ENCODE measurements at places on chromosomes 6 and 20.

DNA sequence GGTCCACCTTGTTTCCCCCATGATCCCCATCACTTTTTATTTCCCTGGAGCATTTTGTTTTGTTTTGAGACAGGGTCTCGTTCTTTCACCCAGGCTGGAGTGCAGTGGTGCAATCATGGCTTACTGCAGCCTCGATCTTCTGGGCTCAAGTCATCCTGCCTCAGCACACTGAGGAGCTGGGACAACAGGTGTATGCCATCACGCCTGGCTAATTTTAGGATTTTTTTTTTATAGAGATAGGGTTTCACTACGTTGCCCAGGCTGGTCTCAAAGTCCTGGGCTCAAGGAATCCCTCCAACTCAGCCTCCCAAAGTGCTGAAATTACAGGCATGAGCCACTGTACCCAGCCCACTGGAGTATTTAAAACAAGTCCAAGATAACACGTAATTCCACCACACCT lies 179.9 kb downstream of the PREX1 start:
- DNase-seq: no peak

DNA sequence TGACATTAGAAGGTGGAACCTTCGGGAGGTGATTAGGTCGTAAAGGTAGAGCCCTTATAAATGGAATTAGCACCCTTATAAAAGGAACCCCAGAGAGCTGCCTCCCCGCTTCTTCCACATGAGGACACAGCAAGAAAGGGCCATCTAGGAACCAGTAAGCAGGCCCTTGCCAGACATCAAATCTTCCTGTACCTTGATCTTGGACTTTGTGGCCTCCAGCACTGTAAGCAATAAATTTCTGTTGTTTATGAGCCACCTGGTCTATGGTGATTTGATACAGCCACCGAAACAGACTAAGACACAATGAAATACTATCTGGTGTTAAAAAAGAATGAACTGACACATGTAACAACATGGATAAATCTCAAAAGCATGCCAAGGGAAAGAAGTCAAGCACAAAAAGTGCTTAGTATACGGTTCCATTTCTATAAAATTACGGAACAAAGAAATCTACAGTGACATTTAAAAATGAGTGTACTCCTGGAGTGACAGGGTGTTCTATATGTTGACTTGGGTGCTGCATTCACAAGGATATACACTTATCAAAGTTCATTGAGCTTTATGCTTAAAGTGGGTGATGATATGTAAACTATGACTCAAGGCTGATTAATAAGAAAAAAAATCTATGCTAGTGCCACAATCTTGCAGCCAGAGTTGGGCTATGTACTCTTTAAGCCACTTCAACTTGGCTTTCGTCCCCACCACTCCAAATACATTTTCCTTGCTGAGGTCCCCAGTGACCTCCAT lies 18.4 kb downstream of the SERPINB1 start:
- no peak for DNase-seq

GRCh38 chr20:32888636-32889035 lies 29.9 kb downstream of the EFCAB8 start:
- DNase-seq: no peak

DNA sequence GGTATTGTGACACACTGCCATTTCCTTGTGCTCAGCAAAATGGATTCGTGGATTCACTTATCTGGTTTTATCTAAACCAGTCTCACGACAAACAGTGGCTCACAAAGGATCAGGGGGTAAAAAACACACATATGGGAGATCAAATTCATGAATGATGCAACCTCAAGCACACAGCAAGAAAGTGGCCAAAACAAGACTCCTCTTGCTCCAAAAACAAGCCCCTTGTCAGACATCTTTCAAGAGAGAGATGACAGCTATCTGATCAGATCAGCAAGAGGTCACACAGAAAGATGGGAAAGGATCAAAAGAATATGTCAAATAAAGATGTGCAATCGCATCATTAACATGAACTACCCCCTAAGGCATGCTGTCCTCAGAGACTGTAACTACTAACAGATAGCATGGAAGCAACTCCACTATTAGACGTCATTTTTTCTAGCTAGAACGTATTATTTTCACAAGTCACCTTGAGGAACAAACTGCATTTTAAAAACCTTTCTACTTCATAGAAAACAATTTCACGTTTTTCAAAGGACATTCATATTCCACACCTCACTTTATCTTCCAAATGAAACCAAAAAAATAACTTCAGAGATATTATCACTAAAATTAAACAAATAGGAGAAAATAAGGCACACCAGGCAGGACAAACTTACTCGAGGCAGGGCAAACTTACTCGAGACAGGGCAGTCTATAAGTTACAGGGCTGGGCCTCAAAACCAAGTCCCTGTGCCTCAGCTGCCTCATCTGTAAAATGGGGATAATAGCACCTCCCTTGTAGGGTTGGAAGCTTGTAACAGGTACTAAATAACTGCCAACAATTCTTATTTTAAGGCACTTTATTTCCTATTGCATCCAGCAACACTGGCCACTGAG lies 122.3 kb downstream of the PREX1 start:
- DNase-seq: no peak

- no peak for DNase-seq
Measured at GRCh38 chr6:136174510-136174909, 75.6 kb downstream of the MTFR2 start.

GRCh38 chr20:8431538-8432434 lies 299.7 kb downstream of the PLCB1 start:
- no peak for DNase-seq
